ENCODE measurements at places on chromosomes 12 and 14.

DNA sequence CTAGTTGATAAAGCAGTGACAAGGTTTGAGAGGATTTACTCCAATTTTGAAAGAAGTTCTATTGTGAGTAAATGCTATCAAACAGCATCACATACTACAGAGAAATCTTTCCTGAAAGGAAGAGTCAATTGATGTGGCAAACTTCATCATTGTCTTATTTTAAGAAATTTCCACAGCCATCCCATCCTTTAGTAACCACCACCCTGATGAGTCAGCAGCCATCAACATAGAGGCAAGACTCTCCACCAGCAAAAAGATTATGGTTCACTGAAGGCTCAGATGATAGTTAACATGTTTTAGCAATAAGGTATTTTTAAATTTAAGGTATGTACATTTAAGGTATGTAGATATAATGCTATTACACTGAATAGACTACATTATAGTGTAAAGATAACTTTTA lies 122.1 kb upstream of the ARHGAP5 start:
- H3K27me3 ChIP-seq, result no peaks in the 10 kb centered on the region
- H3K36me3 ChIP-seq, result no peaks in the 10 kb centered on the region
- H3K27ac ChIP-seq, result no peak overlapping the region

DNA sequence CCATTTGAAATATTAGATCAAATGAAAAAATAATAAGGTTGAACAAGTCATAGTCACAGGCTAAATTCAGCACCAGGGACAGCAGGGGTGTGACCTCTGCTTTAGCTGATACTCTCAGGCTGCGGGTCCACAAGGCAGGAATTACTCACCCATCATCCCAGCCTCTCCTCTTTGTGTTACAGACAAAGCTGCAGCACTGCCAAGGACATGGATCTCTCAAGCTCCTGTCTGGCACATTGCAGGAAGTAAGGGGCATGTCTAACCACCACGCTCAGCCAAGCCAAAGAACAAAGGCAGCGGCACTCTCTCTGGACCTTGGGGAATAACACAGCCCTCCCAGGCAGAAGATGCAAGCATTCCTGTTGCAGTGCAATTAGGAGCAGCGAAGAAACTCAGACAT lies 783.8 kb downstream of the VRK1 start:
- H3K4me3 ChIP-seq, result no peak overlapping the region
- no peak overlapping the region for H3K27ac ChIP-seq
- H3K36me3 ChIP-seq, result no peaks in the 10 kb centered on the region
- peak; percentile 64 for DNase-seq
- no peaks in the 10 kb centered on the region for H3K27me3 ChIP-seq
- H3K4me1 ChIP-seq, result no peaks in the 10 kb centered on the region

GRCh38 chr12:132582058-132582420 lies 28.3 kb downstream of the LRCOL1 start:
- no peak overlapping the region for H3K27ac ChIP-seq
- peaks cover 34% of the 10 kb centered on the region for H3K27me3 ChIP-seq
- peaks cover 7% of the 10 kb centered on the region for H3K4me1 ChIP-seq
- H3K4me3 ChIP-seq, result peak overlapping the region; percentile 56
- H3K36me3 ChIP-seq, result no peaks in the 10 kb centered on the region
- peak; percentile 72 for DNase-seq

DNA sequence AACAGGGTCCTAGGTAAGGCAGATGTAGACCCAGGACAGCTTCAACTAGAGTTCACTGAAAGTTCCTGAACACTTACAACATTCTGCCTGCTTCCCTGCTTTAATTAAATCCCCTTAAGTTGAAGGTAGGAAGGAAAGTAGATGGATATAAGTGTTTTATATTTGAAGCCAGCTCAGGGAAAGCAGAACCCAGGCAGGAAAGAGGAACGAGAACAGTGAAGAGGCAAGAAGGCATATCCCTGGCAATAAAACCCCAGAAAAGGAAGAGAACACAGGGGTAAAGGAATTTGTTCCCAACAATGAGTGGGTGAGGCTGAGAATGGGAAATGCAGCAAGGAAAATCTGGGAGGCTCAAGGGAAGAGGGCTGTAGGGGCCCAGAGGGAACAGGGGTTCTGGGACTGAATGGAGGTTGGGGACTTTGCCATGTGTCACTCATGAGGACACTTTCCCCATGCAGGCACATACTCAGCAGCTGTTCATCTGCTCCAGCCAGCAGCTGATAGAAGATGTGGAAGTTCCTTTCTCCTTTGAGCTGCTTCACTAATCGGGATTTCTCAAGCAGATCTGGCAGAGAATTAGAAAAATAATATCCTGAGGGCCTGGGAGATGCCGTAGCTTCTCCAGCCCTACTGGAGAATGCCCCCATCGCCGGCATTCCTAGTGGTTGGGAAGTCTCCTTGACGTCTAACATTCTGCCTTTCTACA lies 3.7 kb downstream of the MYO1A start:
- H3K36me3 ChIP-seq, result no peaks in the 10 kb centered on the region
- no peak overlapping the region for H3K27ac ChIP-seq
- DNase-seq, result no peak
- H3K4me3 ChIP-seq, result no peak overlapping the region
- H3K4me1 ChIP-seq, result no peaks in the 10 kb centered on the region

DNA sequence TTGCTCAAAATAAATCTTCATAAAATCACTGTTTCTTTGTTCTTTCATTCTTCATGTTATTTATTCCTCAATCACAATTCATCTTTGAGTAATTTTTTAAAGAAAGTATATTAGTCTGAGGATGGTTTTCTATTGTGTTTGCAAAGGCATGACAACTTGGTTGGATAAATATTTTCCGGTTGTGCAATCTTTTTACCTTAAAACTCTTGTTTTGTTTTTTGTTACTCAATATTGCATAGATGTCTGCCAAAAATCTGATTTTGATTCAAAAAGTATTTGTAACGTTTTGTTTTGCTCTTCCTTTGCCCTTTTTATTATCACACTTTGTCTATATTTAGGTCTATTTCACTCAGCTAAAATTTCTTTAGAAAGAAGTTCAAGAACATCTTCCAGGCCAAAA lies 86.2 kb upstream of the SYT1 start:
- H3K27me3 ChIP-seq, result no peaks in the 10 kb centered on the region
- H3K27ac ChIP-seq, result no peak overlapping the region
- no peak for DNase-seq
- H3K4me1 ChIP-seq, result no peaks in the 10 kb centered on the region
- H3K36me3 ChIP-seq, result no peaks in the 10 kb centered on the region
- H3K4me3 ChIP-seq, result no peak overlapping the region

All from GM23338 (cell line).